NCI-H1092 treated with DMSO at 0.1 percent for 48 hours (cell line): ENCODE measurements at places on chromosomes 16 and 17.

- no peak for DNase-seq
Observed at GRCh38 chr16:67397812-67398545, 4.7 kb upstream of the TPPP3 start.

- peak; percentile 82 for DNase-seq
Observed at GRCh38 chr16:85553436-85554113, 59.5 kb upstream of the GSE1 start.

DNA sequence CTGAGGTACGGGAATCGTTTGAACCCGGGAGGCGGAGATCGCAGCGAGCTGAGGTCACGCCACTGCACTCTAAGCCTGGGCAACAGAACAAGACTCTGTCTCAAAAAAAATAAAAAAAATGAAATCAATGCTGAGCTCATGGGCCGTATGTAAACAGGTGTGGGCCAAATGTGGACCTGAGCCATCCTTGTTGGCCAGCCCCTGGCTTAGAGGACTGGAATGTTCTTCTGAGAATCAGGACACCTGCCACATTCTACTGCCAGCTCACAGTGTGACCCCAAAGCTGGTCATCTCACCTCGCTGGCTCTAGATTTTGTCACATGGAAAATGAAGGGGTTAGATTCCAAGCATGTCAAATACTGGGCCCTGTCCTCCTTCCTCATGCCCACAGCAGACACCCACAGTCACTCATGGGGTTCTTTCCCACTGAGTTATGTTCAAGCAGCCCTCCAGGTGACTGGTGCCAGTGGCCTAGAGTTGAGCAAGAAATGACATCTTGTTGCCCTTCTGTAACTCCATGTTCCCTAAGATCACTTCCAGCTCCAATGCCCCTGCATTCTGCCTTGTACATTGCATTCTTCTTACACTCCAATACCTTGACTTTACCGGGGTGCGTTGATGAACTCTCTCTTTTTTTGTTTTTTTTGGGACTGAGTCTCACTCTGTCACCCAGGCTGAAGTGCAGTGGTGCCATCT lies 110.6 kb downstream of the ABCC1 start:
- no peak for DNase-seq

GRCh38 chr16:61813339-61813738 lies 222.9 kb downstream of the CDH8 start:
- no peak for DNase-seq

GRCh38 chr16:85055493-85056210 lies 28.1 kb downstream of the KIAA0513 start:
- no peak for DNase-seq

DNA sequence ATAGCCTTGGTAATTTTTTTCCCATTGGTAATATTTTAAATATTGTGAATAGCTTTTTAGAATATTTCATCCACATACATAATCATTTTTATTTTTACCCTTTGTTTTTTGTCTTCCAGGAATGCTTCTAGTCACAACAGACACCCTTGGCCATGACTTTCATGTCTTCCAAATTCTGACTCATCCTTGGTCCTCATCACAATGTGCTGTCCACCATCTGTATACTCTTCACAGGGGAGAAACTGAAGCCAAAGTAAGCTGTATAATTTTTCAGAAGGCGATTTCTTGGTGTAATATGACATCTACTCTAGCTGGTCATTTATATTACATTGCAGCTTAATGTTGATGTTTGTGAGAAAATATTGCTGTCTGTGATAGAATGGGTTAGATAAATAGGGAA lies 269.4 kb downstream of the BCAS3 start:
- DNase-seq = no peak

- no peak for DNase-seq
Observed at GRCh38 chr17:74569020-74570003, 2.0 kb upstream of the CD300H start.

DNA sequence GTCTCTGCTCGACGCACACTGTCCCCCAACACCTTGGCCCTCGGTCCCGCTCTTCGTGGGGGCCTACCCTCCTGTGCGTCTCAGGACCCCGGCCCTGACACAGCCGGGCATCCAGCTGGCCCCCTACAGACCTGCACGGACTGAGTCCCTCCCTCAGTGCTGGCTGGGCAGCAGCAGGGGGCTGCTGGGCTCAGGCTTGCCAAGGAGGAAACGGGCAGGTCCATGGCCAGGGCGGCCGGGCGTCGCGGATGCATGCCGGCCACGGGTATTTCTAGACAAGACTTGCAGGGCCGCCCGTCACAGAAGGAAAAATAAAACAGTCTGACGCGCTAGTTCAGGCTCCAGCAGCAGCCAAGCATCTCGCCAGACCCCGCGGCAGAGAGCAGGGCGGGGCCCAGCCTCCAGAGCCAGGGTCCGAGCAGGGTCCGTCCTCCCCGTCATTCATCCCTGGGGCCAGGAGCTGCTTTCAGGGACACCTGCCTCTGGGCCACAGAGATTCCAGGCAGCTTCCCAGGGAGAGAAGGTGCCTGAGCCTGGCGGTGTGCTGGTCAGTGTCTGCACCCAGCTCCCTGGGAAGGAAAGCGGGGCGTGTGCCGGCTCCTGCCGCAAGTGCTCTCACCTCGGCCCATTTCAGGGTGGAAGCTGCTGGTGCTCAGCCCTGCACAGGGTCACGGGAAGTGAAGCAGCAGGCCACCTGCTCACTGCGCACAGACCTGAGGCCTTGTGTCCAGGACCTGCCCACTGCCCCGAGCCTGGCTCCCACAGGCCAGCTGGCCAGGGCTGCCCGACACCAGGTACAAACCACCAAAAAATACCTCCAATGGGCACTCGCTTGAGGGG lies 7.2 kb upstream of the PVALEF start:
- DNase-seq = no peak

DNA sequence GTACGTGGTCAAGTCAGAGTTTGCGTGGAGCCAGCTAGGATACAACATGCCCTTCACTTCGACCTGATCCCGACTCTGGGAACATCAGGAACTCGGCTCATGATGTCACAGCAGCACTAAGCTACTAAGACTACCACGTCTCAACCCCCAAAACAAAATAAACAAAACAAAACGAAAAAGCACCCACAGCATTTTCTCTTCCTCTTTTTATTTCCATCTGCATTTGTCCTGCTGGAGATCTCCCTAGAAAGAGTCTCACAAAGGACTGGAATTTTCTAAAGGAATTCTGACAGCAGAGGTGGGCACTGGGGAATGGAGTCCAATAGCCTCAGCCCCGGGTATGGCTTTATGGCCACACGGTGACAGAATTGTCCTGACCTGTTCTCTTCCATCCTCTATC lies 196.6 kb downstream of the SALL1 start:
- no peak for DNase-seq

DNA sequence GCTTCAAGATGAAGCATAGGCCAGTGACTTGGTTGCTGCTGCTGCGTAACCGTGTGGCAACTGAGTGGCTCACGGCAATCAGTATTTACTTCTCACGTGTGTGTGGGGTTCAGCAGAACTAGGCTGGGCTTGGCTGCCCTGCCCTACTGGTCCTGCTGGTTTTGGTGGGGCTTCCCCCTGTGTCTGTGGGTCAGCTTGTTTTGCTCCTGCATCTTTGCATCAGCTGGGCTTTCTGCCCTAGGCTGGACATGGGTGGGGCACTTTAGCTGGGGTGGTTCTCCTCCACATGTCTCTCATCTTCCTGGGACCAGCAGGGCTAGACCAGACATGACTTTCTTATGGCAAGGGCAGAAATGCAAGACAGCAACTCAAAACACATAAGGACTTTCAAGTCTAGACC lies 550.5 kb downstream of the MAF start:
- DNase-seq = no peak

DNA sequence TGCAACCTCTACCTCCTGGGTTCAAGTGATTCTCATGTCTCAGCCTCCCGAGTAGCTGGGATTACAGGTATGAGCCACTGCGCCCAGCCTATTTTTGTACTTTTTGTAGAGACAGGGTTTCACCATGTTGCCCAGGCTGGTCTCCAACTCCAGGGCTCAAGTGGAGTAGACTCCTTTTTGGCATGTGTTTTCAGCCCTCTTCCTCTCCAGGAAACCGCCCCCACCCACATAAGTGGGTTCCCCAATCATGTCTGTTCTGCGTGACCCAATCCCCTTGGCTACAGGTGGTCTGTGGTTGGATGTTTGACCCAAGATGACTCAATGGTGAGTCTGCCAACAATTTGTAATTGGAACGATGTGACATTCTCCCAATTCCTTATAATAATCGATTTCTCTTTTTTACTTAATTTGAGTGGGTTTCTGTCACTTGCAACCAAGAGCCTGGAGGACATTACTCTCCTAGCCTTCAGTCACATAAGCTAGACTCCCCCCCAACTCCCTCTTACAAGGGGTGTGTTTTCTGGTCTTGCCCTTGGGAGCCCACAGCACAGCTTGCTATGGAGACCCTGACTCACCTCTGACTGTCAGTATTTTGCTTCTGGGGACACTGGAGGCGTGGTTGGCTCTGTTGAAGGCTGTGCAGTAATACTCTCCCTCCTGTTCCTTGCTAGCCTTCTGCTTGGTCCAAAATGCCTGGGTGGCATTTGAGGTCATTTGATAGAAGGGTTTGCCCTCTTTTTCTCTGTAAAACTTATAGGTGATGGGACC lies 34.9 kb downstream of the PECAM1 start:
- DNase-seq = no peak

- no peak for DNase-seq
Observed at GRCh38 chr17:63881935-63882601, at the start of gene GH2. Gene GH2 (minus strand): TSS chr17:63881944. CDS start chr17:63881801, 143 bp downstream.

GRCh38 chr17:56917559-56918296 lies 3.9 kb upstream of the TRIM25 start:
- no peak for DNase-seq

GRCh38 chr17:73430165-73430680 lies 118.4 kb upstream of the CDC42EP4 start:
- peak; percentile 39 for DNase-seq

GRCh38 chr17:74744349-74744713 lies 4.1 kb upstream of the NHERF1 start:
- no peak for DNase-seq

DNA sequence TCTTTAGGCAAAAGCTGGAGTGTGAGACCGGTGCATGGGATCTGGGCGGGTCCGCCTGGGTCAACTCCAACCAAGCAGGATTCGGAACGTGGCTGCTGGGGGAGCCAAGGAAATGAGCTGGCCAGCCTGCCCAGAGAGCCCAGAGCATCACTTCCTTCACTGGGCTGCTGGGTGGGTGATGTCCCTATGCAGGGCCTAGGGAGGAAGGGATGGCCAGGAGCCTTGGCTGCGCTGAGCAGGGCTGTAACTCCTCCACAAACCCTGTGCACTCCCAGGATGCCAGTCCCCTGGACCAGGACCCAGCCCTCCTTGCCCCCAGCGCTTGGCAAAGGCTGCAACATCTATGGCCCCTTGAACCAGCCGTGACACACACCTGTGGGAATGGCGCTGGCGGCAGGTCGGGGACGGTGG lies 138.4 kb downstream of the RAB11FIP4 start:
- DNase-seq = no peak

DNA sequence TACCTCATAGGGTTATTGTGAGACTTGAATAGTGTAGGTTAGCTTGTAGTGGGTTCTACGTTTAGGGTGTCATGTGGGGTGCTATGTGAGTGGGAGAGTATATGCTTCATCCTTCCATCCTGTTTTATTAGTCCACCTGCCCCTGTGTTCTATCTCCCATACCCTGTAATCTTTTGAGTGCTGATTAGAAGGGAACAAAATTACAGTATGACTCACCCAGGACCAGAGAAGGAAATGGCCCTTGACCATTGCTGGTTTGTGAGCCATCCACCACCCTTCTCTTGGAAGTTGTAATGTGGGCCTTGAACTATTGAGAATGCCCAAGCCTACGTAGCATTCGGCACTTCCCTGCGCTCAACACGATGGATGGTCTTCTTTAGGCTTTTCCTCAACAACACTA lies 17.1 kb downstream of the SAP30BP start:
- DNase-seq = no peak

GRCh38 chr17:56635641-56636040 lies 42.1 kb downstream of the NOG start:
- no peak for DNase-seq

- DNase-seq = no peak
Observed at GRCh38 chr16:54585998-54586340, 299.4 kb upstream of the IRX3 start.

DNA sequence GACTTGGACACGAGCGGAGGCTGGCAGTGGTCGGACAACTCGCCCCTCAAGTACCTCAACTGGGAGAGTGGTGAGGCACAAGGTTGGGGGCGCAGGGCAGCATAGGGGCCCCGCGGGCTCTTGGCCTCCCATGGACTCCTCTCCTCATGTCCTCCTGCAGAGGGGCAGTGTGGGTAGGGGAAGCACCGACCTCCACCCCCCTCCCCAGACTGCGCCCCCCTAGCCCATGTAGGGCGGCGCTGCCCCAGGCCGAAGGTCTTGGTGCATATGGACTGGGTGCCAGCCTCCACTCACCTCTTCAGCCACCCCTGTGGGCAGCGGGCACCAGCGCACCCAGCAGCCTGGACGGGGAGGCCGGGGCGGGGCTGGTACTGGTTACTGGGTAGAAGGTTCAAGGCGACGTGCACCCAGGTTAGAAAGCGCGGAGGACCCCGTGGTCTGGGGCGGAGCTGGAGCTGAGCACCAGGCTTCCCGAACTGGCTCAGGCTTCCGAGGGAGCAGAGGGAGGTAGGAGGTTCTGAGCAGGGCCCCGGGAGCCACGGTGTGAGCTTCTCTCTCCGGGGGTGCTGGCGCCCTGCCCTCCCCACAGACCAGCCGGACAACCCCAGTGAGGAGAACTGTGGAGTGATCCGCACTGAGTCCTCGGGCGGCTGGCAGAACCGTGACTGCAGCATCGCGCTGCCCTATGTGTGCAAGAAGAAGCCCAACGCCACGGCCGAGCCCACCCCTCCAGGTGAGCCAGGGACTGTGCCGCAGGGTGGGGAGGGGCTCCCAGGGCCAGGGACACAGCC lies 39.5 kb downstream of the MRC2 start:
- DNase-seq = no peak

GRCh38 chr17:37450112-37450511 lies 39.6 kb upstream of the DUSP14 start:
- DNase-seq = no peak

DNA sequence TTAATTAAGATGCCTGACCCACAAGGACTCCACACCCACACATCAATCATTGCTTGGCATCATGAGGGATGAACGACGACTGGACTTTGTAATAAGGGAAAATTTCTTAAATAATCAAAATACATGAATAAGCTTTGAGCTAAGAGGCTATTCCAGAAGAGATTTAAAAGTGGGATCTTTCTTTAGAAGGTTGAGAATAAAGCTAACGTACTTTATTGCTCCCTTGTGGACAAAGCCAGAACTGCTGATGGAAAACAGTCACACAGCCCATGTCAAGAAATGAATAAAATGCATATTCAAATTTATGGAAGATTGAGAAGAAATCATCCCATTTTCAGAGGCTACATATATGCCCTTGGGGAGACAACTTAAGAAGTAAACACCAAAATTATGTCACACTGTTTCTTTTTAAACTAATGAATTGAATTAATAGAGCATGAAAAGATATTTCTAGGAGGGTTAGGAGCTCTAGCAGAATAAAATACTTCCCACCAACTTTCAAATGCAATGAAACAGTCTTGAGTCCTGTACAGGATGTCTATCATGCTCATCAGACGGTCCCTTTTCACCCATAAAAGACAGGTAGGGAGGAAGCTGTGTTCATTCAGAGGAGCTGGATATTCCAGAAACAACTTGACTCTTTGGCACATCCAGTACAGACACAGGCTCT lies 60.2 kb upstream of the PHOSPHO1 start:
- DNase-seq = no peak
